Prostate gland (tissue), 2 donors: ENCODE measurements at places on chromosomes 1 and 21. TPM values are rescaled to one million over a fixed set of nuclear protein-coding genes. Genes with fewer than 3 reads are reported as not detected.

- no peak overlapping the region for H3K4me3 ChIP-seq
- DNase-seq: no peak
- H3K27ac ChIP-seq: no peak overlapping the region
- no peaks in the 10 kb centered on the region for H3K4me1 ChIP-seq
Measured at GRCh38 chr1:113835686-113836290, 23.5 kb upstream of the RSBN1 start.

GRCh38 chr1:203593723-203594122 lies 32.9 kb upstream of the ATP2B4 start:
- H3K4me1 ChIP-seq: no peaks in the 10 kb centered on the region
- H3K27me3 ChIP-seq: no peaks in the 10 kb centered on the region
- no peak for DNase-seq
- H3K27ac ChIP-seq: no peak overlapping the region

- no peaks in the 10 kb centered on the region for H3K36me3 ChIP-seq
- DNase-seq: no peak
- no peak overlapping the region for H3K27ac ChIP-seq
Measured at GRCh38 chr1:176735201-176735600, 272.2 kb downstream of the PAPPA2 start.

GRCh38 chr1:246161626-246162025 lies 345.5 kb downstream of the SMYD3 start:
- H3K4me3 ChIP-seq: no peak overlapping the region
- H3K4me1 ChIP-seq: no peaks in the 10 kb centered on the region
- H3K27ac ChIP-seq: no peak overlapping the region
- DNase-seq: no peak

GRCh38 chr1:190436615-190437014 lies 41.0 kb downstream of the BRINP3 start:
- H3K27me3 ChIP-seq: no peaks in the 10 kb centered on the region
- H3K27ac ChIP-seq: no peak overlapping the region
- no peak for DNase-seq
- no peaks in the 10 kb centered on the region for H3K36me3 ChIP-seq
- H3K4me3 ChIP-seq: no peak overlapping the region

DNA sequence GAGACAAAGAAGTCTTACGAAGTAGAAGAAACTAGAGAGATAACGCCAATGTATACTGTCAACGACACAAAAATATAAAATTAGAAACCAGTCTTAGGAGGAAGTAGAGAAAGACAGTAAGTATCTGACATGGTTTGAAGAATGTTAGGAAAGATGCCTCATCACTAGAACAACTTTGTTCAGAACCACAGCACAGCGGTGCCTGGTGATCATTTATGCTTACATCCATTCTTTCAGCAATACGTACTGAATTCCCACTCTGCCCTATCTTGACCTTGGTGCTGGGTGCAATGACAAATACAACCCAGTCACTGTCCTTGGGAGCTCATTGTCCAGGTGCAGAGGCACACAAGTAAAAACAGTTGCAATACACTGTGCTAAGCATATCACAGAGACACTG lies 104.4 kb downstream of the TM2D1 start:
- no peaks in the 10 kb centered on the region for H3K27me3 ChIP-seq
- DNase-seq: no peak
- no peaks in the 10 kb centered on the region for H3K4me1 ChIP-seq
- no peak overlapping the region for H3K27ac ChIP-seq
- H3K36me3 ChIP-seq: no peaks in the 10 kb centered on the region
- H3K4me3 ChIP-seq: no peak overlapping the region

Gene SPRR2A
- not detected for total RNA-seq

Gene BMP8B
- total RNA-seq: 4.7 TPM

Gene SPATA21
- not detected for total RNA-seq

Gene CLCNKB
- total RNA-seq: 1.0 TPM
